ENCODE measurements at places on chromosomes 4 and X. TPM values are rescaled to one million over a fixed set of nuclear protein-coding genes. Genes with fewer than 3 reads are reported as not detected.

Gene CD38
- total RNA-seq: not detected

Gene PABPC5
- total RNA-seq: 5.6 TPM

DNA sequence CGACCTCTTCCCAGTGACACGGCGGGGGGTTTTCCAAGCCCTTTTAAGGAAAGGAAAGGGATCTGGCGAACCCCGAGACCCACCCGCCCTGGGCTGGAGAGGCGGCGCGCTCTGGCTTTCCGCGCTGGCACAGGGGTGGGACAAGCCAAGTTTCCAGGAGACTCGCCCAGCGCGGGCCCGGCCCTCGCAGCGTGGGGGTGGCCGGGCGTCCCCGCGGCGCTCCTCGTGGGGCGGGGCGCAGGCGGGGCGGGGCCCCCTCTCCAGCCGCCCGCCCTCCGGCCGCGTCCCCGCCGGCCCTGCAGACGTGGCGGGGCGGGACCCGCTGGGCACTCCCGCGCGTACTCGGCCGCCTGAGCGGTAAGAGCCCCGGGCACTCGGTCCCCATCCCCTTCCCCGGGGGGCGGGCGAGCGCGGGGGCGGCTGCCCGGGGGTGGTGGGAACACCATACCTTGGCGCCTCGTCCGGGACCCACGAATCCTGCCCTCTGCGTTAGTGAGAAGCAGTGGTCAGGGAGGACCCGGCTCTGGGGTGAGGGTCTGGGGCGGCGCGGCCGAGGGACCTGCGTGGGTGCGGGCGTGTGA, at the start of gene FAM114A1:
TSS of gene FAM114A1 (plus strand) at position 329 of the 581 bp plus-strand sequence. CDS start 10,273 bp downstream, outside the sequence.
- peaks cover 11% of the 10 kb centered on the region for H3K36me3 ChIP-seq
- peak within 1 kb of the TSS; percentile 98 for H3K27ac ChIP-seq
- peak; percentile 94 for DNase-seq
- H3K4me3 ChIP-seq: peak within 1 kb of the TSS; percentile 91
- H3K4me1 ChIP-seq: peaks cover 43% of the 10 kb centered on the region
- no peaks in the 10 kb centered on the region for H3K27me3 ChIP-seq

DNA sequence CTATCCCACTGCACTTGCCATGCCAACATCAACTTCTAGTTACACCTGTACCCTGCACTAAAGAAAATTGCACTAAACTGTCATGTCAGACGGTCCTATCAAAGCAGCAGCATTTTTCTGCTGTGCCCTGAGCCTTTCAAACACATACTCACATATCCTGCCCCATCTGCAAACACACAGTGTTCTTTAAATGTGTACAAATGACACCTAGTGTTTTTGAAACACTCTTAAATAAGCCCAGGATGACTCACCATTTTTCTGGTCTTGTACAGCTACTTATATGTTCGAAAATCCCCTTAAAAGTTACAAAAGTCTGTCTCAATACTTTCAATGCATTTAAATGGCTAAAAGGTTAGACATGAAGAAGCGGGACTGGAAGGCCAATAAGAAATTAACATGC, 346.7 kb upstream of the PPARGC1A start:
- H3K27me3 ChIP-seq: peaks cover 2% of the 10 kb centered on the region

Gene CHRDL1
- 1.2 TPM for total RNA-seq

- H3K4me1 ChIP-seq: no peaks in the 10 kb centered on the region
- DNase-seq: peak; percentile 36
- H3K4me3 ChIP-seq: no peak overlapping the region
- no peaks in the 10 kb centered on the region for H3K36me3 ChIP-seq
These were observed 12.4 kb upstream of the NKX1-1 start for GRCh38 chr4:1418494-1419285.

Gene ADAM29
- not detected for total RNA-seq
